ENCODE measurements at places on chromosomes 1 and 21. TPM values are rescaled to one million over a fixed set of nuclear protein-coding genes. Genes with fewer than 3 reads are reported as not detected.

Gene NPPA
- total RNA-seq = not detected

Gene GPR137B
- 10.1 TPM for total RNA-seq

Gene IVL
- not detected for total RNA-seq

Gene FBXO42
- total RNA-seq = 27.3 TPM

DNA sequence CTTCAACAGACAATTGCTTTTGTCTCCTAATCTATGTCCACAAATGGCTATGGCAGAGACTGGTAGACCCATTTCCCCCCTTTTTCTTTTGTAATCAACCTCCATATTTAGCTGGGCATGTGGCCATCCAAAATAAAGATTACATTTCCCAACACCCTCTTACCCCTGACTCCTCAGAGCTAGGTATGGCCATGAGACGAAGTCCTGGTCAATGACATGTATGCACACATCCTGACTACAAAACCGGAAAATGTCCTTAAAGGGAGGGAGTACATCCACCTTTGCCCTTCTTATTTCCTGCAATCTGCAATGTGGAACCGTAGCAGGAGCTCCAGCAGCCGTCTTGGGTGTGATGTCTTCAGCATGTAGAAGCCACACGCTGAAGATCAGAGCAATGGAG is 36.2 kb upstream of the RCSD1 start:
- no peak for ATAC-seq
- H3K27me3 ChIP-seq = no peaks in the 10 kb centered on the region
- no peaks in the 10 kb centered on the region for H3K36me3 ChIP-seq
- H3K27ac ChIP-seq = no peak overlapping the region
- H3K4me3 ChIP-seq = no peak overlapping the region

- peak overlapping the region; percentile 64 for H3K27ac ChIP-seq
- no peaks in the 10 kb centered on the region for H3K36me3 ChIP-seq
- peaks cover 3% of the 10 kb centered on the region for H3K27me3 ChIP-seq
- H3K4me3 ChIP-seq = peak overlapping the region; percentile 73
Observed at GRCh38 chr1:235972311-235972689, 92.6 kb downstream of the NID1 start.

DNA sequence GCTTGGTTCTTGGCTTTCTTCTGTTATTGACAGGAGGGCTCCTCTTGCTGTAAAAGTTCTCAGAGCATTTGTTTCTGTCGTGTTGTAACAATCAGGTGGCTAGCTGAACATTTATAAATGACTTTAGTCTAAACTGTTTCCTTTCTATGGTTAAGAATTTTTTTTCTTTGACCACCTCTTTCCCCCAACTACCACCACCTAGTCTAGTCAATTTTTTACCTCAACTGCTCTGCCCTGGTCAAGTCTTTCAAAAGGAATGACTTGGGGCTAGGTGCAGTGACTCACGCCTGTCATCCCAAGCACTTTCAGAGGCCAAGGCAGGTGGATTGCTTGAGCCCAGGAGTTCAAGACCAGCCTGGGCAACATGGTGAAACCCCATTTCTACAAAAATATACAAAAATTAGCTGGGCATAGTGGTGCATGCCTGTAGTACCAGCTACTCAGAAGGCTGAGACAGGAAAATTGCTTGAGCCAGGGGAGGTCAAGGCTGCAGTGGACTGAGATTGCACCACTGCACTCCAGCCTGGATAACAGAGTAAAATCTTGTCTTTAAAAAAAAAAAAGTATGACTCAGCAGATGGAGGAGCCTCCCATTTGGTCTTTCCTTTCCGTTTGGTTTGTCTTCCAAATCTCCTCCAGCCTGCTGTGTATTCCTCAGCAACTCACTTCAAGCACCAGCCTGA is 40.7 kb downstream of the MAP3K21 start:
- no peak for ATAC-seq
- no peaks in the 10 kb centered on the region for H3K36me3 ChIP-seq
- no peak overlapping the region for H3K27ac ChIP-seq
- H3K27me3 ChIP-seq = no peaks in the 10 kb centered on the region
- peaks cover 11% of the 10 kb centered on the region for H3K4me1 ChIP-seq

GRCh38 chr1:48532976-48533375 is 61.0 kb upstream of the SPATA6 start:
- no peaks in the 10 kb centered on the region for H3K4me1 ChIP-seq
- H3K27me3 ChIP-seq = peaks cover 25% of the 10 kb centered on the region
- no peak overlapping the region for H3K4me3 ChIP-seq
- H3K27ac ChIP-seq = no peak overlapping the region

DNA sequence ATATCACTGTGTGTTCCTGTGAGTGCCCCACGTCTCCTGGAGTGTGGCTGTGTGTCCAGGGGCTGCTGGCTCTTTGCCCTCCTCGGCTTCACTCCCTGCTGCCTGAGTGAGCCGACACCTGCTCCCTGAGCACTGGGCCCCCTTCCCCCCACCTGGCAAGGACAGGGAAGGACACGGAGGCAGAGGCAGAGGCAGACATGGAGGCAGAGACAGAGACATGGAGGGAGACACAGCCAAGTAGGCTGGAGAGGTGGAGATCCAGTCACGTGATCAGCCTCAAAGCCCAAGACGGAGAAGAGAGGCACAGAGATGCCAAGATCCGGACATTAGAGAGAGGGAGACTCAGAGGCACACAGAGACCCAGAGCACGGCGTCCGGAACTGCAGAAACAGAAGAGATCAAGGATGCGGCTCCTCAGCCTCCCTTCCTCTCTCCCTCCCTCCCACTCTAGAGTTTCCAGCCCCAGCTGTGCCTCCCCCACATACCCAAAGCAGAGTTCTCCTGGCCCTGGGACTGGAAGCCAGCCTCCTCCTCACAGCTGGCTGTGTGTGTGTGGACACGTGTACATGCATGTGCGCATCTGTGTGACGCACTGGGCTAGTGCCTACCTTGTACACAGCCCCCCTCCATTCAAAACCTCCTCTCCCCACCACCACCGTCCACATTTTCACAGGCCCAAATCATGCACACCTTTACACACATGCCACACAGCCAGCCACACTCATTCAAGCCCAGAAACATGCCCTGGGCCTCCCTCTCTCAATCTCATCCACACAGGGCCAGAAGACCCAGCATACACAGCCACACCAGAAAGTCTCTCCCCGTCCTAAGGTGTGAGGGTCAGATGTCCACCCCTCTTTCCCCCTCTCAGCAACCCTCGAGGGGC is 39.1 kb upstream of the WASF2 start:
- ATAC-seq = no peak
- peaks cover 48% of the 10 kb centered on the region for H3K36me3 ChIP-seq
- H3K27ac ChIP-seq = peak overlapping the region; percentile 63

- no peaks in the 10 kb centered on the region for H3K36me3 ChIP-seq
- no peaks in the 10 kb centered on the region for H3K27me3 ChIP-seq
- no peak for ATAC-seq
- H3K4me3 ChIP-seq = no peak overlapping the region
- H3K27ac ChIP-seq = no peak overlapping the region
Observed at GRCh38 chr1:229028544-229028943, 242.4 kb upstream of the RAB4A start.

GRCh38 chr1:45089711-45090110 is 77.7 kb downstream of the UROD start:
- ATAC-seq = no peak
- H3K4me3 ChIP-seq = no peak overlapping the region
- no peaks in the 10 kb centered on the region for H3K4me1 ChIP-seq

- no peak for ATAC-seq
- H3K36me3 ChIP-seq = no peaks in the 10 kb centered on the region
- no peak overlapping the region for H3K4me3 ChIP-seq
- H3K27ac ChIP-seq = no peak overlapping the region
- no peaks in the 10 kb centered on the region for H3K4me1 ChIP-seq
Observed at GRCh38 chr1:42145389-42145716, 7.9 kb upstream of the GUCA2B start.

DNA sequence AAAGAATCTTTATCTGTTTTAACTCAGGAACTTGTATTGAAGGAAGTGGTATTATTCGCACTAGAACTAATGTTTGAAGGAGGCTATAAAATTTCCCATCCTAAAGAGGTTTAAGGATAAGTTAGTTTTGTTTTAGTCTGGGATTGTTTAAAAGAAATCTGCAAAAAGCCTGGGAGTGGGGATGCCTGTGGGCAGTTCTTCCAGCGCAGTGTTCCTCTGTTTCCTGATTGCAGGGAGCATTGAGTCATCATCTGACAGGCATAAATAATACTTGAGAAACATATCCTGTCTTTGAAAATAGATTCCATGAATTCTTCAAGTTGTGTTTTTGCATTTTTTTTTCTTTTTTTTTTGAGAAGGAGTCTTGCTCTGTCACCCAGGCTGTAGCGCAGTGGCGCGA is 350.8 kb upstream of the PTBP2 start:
- H3K4me1 ChIP-seq = no peaks in the 10 kb centered on the region
- ATAC-seq = no peak
- no peak overlapping the region for H3K27ac ChIP-seq
- no peaks in the 10 kb centered on the region for H3K36me3 ChIP-seq

GRCh38 chr21:15354516-15354915 is 289.7 kb upstream of the NRIP1 start:
- ATAC-seq = no peak
- no peaks in the 10 kb centered on the region for H3K27me3 ChIP-seq
- H3K4me1 ChIP-seq = peaks cover 5% of the 10 kb centered on the region
- no peak overlapping the region for H3K4me3 ChIP-seq

DNA sequence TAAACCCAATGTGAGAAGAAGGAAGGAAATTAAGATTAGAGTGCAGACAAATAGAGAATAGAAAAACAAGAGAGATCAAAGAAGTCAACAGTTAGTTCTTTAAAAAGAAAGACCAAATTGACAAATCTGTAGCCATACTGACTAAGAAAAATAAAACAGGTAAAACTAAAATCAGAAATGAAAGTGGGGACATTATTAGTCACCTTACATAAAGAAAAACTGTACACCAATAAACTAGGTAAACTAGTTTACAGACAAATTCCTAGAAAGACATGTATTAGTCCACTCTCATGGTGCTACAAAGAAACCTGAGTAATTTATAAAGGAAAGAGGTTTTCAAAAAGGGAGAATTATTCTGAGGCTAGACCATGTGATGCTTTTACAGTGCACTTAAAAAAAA is 22.3 kb downstream of the BLZF1 start:
- peak overlapping the region; percentile 88 for H3K27ac ChIP-seq
- peaks cover 82% of the 10 kb centered on the region for H3K36me3 ChIP-seq
- no peaks in the 10 kb centered on the region for H3K27me3 ChIP-seq
- peak; percentile 94 for ATAC-seq
- peaks cover 15% of the 10 kb centered on the region for H3K4me1 ChIP-seq

DNA sequence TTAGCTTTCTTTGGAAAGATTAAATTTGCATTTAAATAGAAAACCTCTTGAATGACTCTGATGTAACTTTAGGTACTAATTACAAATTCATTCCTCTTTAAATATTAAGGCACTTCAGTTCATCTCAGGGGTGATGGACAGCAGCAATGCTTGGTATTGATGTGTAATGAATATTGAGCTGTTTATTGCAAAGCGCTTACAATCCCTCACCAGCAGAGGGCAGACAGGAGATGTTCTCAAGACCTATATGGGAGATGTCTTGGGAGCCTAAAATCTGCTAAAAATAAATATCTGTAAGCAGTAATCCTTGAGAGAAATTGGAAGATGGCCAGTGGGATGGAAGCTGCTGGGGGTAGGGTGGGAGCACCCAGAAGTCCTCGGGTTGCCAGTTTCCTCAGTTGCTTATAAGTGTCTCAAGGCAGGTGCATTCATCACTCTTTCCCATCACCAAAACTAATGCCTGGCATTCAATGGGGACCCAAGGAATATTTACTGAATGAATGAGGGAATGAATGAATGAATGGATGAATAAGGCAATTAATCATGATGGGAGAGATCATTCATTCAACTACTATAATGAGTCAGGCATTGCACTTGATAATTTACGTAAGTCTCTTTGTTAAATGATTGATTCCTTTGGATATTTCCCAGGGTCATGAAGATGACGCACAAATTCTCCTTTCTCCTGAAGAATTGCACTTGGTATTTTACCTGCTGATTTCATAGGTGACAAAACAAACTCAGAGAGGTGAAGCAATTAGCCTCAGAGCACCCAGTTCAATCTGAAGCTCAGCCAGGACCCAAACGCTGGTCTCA is 2.3 kb downstream of the KLHDC8A start:
- ATAC-seq = peak; percentile 66
- no peak overlapping the region for H3K27ac ChIP-seq
- peaks cover 23% of the 10 kb centered on the region for H3K27me3 ChIP-seq
- H3K4me1 ChIP-seq = no peaks in the 10 kb centered on the region

DNA sequence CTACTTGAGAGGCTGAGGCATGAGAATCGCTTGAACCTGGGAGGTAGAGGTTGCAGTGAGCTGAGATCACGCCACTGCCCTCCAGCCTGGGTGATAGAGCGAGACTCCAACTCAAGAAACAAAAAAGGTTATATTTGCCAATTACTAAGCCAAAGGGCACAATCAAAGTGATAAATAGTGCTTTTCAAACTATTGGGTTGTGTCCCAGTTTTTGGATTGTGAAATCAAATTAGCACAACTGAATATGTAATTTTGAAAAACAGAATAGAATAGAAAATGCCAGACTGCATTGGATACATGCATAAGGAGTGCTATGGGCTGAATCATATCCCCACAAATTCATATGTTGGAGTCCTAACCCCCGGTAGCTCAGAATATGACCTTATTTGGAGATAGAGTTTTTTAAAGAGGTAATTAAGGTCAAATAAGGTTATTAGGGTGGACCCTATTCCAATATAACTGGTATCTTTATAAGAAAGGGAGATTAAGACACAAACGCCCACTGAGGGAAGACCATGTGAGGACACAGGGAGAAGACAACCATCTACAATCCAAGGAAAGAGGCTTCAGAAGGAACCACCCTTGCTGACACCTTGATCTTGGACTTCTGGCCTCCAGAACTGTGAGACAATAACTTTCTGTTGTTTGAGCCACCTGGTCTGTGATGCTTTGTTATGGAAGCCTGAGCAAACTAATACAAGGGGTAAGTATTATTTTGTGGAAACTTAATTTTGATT is 42.9 kb upstream of the HUNK start:
- no peaks in the 10 kb centered on the region for H3K36me3 ChIP-seq
- H3K27ac ChIP-seq = no peak overlapping the region
- no peaks in the 10 kb centered on the region for H3K4me1 ChIP-seq
- no peak overlapping the region for H3K4me3 ChIP-seq

DNA sequence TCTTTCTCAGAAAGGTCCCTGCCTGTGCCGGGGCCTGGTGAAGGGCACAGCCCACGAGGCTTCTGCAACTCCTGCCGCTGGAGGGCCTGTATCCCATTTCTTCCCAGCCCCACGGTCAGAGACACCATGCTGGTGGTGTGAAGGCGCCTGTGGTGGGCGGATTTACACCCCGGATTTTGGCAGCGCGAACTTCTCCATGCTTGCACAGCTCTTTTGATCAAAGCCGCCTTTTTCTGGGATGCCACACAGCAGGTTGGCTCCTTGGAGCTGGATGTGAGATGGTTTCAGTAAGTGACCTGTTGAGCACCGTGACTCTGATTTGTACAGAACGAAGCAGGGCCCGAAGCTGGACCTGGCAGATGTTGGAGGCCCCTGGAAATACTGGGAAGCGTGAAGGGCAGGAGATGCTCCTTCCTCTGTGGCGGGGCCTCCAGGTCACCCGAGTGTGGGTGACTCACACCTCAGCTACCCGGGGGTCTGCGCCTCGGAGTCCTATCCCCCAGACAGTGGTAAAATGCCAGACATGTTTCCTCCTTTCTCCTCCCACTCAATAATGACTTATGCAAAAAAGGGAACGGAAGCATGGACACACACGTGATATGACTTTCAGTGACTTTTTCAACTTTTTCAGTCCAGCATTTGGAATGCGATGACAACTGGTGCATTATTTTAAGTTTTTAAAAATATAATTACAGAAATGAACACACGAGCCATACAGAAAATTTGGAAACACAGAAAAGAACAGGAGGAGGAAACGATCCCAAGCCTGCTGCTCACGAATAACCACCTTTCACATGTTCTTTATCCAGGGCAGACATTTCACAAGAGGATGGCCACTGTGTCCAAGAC is 9.0 kb downstream of the UMODL1 start:
- H3K4me3 ChIP-seq = no peak overlapping the region
- no peak for ATAC-seq
- H3K27ac ChIP-seq = no peak overlapping the region
- no peaks in the 10 kb centered on the region for H3K36me3 ChIP-seq

Measured in activated T-helper 17 cell treated with anti-CD3 and anti-CD28 coated beads, Interleukin-2, amount 50 U/mL, for 72 hours (primary cell).